CD4-positive, alpha-beta T cell treated with Interleukin-2 at 100 ng/mL for 4 hours (primary cell): ENCODE measurements at places on chromosomes 3 and 15.

GRCh38 chr3:148534089-148534988 lies 163.4 kb upstream of the AGTR1 start:
- DNase-seq, result no peak

DNA sequence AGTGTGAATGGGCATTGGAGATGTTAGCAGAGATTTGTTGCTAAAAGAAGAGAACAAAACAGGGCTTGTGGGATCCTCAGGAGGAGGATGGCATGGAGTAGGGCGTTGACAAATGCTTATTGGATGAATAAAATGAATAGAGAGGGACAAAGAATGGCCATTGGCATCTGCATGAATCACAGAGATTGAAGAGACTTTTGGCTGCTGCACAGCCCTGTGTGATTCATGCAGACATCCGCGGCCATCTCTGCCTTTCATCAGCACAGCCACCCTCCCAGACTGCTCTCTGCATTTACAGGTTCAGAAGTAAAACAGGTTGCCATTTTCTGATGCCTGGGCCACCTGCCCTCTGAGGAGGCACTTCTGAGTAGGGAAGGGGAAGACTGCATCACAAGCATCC lies 397.9 kb downstream of the EPHB1 start:
- no peak for DNase-seq

DNA sequence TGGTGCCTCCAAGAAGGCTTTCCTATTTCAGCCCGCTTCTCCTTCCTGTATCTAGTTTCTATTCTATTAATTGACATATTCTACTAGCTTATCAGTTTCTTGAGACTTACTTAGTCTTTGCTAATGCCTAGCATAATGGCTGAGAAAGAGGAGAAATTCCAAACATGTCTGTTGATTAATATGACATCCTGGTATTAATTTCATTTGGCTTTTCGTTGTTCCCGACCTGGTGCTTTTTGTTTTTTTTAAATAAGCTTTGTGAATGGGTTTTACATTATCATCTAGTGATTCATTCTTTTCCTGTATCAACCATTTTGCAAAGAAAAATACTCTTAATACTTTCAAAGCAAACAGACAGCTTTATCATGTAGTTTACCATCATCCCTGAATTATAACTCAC lies 13.1 kb downstream of the WDR53 start:
- no peak for DNase-seq

DNA sequence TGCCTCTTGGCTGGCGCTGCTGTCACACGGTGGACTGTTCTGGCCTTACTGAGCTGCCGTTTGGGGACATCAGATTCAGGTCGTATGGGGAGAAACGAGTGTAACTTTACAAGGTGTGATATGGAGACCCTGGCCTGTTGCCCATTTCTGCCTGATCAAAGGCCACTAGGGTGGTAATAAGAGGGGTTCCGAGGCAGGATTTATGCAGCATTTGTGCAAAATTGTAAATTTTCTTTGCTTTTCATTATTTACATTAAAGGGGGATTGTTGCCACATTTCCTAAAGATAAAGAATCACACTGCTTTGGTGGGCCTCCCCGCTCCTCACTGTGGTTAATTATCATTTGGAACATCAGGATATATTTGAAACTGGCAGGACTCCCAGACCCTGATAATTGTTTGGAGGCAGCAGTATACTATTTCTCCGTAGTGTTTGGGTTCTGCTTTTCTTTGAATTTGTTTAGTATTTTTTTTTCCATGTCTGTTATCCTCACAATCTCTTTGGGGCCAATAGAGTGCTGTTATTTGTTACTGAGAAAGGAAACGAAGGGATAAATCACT lies 891 bp downstream of the NXPE3 start:
- no peak for DNase-seq

DNA sequence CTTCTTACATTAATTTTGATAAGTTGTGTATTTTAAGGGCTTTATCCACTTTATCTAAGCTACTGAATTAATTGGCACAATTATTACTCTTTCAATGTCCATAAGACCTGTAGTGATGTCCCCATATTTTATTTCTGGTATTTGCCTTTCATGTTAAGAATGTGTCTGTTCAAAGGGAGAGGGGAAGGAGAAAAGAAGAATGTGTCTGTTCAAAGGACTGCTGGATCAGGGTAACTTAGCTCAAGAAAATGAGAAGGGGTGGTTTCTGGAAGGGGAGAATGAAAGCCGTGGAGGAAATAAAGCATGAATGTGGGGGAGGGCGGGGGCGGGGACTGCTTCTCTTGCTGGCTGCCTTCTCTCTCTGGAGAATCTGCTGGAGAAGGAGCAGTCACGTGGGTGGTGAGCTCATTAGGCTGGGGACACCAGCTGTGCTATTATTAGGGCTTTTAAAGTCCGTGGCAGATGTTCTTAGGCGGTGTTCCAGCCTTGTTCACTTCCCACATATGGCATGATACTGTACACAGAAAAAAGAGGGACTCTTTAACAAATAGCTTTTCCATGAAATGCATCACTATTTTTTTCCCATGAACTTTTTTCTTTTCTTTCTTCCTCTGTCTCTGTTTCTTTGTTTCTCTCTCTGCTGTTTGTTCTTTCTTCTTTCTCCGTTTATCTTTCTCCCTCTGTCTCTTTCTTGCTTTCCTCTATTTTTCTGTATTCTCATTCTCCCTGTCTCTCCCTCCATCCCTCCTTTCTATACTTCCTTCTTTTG lies 63.7 kb upstream of the ULK4 start:
- DNase-seq, result no peak

- no peak for DNase-seq
These were observed 72.7 kb downstream of the SPSB4 start for GRCh38 chr3:141123677-141124410.

- DNase-seq, result no peak
These were observed 19.3 kb upstream of the CCNDBP1 start for GRCh38 chr15:43165801-43166325.

DNA sequence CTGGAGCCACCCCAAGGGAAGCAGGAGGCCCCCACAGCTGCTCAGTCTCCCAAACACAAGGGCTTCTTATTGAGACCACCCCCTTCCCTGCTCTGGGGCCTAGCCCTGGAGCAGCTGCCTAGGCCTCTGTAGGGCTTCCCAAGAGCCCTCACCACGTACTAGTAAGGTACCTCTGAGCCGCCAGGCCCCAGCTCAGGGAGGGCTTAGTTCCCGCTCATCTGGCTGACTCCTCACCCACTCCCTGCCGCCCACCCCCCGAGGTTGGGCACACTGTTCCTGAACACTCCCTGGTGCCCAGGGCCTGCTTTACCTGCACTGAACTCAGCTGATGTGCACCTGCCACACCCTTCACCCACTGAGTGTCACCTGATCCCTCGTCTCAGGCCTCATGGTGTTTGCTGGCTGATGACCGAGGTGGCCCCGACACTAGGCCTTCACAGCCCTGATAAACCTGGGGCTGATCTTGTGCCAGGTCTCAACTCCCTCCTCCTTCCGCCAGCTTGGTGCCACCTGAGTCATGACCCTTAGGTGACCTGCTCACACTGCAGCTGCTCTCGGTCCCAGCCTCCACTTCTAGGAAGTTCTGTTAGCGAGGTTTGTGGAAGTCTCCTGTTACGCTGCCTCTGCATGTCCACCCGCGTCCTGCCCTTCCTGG lies 18.0 kb upstream of the SPTBN5 start:
- no peak for DNase-seq

GRCh38 chr3:78139166-78139565 lies 1099.3 kb downstream of the ROBO2 start:
- DNase-seq, result no peak

DNA sequence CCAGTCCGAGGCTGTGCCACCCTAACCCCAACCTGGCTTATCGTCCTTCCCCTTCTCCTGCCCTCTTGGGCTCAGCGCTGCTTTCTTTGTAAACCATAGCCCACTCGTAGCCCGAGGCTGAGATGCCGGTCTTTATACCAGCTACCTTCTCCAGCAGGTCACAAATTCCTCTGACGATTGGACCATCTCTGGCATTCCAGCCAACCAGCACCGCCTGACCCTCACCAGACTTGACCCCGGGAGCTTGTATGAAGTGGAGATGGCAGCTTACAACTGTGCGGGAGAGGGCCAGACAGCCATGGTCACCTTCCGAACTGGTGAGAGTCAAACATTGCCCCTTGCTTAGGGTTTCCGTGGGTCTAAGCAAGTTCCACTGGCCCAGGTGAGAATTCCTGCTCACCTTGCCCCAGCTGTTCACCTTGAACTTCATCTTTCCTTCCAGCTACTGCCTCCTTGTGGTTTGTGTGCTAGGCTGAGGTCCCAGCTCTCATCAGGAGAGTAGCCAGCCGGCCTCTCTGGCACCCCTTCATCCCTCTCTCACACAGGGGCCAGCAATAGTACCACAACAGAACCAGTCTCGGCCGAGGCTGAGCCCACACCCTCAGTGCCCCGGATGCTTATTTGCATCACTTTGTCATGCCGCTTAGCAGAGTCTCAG lies 66.7 kb downstream of the BOC start:
- no peak for DNase-seq

GRCh38 chr3:111819927-111820326 lies 39.1 kb upstream of the PHLDB2 start:
- DNase-seq, result no peak

- no peak for DNase-seq
These were observed 18.8 kb downstream of the MYL3 start for GRCh38 chr3:46844397-46844796.
